ENCODE measurements at places on chromosomes 7 and 10.

DNA sequence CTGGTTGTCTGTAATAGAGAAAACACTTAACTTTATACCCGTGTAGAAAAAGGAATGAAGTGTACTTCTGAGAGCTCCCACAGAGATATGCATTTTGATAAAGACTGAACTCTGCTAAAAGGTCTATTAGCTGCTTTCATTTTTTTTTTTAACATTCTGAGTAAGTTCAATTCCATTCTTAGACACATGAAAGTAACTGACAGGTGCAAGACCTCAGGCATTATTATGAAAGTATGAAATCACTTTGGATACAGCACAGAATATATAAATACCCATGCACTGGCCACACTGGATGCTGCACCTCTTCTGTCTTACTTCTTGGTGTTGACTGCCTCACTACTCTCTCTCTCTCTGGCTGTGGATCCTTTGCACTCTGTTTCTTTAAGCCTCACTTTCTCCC, 46.2 kb downstream of the VWDE start:
- DNase-seq: no peak

DNA sequence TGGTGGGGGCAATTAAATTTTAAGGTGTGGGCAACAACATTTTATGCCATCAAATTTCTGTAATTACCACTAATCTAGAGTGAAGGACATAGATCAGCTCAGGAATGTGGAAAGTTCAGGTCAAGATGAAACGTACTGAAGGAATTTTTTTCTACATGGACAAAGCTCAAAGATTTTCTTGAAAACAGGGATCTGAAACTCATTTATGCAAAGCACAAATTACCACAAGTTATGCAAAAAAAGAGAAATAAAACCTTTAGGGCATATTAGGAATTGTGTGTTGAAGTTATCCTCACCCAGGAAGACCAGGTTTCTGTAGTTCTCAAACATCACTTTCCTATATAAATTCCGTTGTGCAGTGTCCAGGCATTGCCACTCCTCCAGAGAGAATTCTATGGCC, 18.9 kb downstream of the ZNF680 start:
- DNase-seq: no peak

GRCh38 chr7:38929460-38930171, 20.6 kb upstream of the VPS41 start:
- no peak for DNase-seq

- DNase-seq: no peak
Observed at GRCh38 chr7:28550580-28551186, 138.4 kb downstream of the CREB5 start.

DNA sequence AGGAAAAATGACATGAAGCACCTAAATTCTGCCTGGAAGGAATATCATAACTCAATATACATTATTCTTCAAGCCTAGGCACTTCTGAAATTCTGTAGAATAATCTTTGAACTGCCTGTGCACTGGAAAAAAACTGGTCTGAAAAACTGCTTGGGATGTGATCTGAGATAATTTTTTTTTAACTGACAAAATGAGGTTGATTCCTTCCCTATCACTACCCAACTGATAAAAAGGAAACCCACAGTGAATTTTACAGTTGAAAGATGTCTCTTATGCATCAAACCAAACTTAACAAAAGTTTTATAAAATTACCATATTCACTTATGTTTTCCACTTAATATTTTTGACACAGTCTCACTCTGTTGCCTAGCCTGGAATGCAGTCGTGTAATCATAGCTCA, 67.2 kb upstream of the FAM133B start:
- no peak for DNase-seq

- no peak for DNase-seq
Observed at GRCh38 chr7:74343281-74344131, 54.3 kb downstream of the CLIP2 start.

- DNase-seq: no peak
Observed at GRCh38 chr7:96322373-96322695, 436 bp upstream of the SLC25A13 start.

DNA sequence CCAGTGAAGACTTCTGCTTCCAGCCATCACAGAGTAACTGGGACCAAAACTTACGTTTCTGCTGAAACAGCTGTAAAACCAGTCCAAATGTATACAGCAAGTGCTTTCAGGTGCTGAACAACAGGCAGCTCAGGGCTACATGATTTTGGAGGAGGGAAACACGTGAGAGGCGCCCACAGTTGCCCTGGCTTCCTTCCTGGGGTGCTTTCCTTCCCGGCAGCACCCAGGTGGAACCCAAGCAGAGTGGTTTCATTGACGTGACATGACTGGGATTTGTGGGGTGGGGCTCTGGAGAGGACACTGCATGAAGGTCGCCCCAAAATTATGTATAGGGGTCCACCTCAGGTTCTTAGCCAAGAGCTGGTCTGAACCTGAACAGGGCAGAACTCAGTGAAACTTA, 34.2 kb downstream of the IL2RA start:
- no peak for DNase-seq

GRCh38 chr7:135166338-135166990, 4.0 kb downstream of the CYREN start:
- DNase-seq: no peak

DNA sequence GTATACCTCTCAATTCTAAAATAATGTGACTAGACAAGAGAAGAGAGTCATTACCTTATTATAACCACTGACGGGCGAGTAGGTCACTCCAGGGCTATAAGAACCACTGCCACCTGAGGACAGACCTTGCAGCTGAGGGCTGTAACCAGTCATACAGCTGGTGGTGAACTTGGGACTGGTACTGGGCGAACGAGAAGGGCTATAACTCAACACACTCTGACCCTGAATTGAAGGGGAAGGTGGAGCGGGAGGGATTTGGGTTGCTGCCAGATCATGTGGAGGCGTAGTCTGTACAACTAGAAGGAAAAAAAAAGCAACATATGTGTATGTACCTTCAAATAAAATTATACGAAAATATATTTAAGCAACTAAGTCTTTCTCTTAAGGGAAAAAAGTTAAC, 3.4 kb downstream of the TMEM209 start:
- DNase-seq: no peak

- no peak for DNase-seq
Observed at GRCh38 chr10:58220769-58221451, 46.8 kb downstream of the IPMK start.

DNA sequence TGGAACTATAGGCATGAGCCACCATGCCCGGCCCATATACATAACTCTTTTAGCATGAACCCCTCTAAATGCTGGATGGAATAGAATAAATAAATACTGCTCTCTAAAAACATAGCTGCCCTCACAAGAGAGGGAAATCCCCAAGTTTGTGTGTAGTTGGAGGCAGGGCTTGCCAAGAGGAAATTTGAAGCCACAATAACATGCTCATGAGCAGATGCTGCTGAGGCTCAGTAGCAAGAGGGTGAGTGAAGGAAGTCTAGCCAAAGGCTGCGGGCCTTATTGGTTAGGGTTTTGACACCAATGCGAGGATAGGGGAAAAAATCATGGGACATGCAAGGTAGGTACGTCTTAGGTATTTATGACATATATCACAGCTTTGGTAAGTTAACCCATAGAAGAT, 17.3 kb downstream of the TPK1 start:
- DNase-seq: peak; percentile 71

GRCh38 chr7:141325275-141325674, 225.9 kb upstream of the AGK start:
- DNase-seq: no peak

- DNase-seq: no peak
Observed at GRCh38 chr7:12137283-12137682, 73.8 kb upstream of the TMEM106B start.

DNA sequence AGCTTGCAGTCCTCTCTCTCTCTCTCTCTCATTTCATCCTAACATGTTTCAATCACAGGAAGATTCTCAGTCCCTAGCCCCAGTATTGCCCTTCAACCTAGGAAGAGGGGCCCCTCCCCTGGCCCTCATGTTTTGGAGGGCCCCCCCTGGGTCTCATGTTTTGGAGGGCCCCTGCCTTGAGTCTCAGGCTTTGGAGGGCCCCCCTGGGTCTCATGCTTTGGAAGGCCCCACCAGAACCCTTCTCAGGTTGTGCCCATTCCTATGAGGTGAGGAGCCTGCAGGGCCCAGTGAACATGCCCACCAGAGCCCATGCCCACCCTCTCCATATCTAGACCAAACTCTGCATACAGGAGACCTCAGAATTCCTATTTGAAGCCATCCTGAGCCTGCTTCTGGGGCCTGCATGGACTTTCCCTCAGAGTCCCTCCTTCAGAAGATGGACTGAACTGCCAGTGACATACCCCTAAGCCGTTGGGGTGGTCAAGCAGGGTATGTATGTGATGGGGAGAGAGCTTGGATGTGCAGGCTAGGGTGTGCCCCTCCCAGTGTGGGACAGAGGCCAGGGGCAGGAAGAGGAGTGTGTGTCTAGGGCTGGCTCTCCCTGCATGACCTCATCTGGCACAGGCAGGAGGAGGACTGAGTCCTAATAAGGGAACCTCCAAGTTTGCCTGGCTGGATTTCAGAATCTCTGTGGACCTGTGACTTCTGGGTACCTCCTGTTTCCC, 8.1 kb upstream of the VDAC2 start:
- no peak for DNase-seq

GRCh38 chr10:69896606-69897231, 95.0 kb downstream of the COL13A1 start:
- DNase-seq: no peak

GRCh38 chr7:32586291-32587221, 91.3 kb downstream of the AVL9 start:
- DNase-seq: no peak

DNA sequence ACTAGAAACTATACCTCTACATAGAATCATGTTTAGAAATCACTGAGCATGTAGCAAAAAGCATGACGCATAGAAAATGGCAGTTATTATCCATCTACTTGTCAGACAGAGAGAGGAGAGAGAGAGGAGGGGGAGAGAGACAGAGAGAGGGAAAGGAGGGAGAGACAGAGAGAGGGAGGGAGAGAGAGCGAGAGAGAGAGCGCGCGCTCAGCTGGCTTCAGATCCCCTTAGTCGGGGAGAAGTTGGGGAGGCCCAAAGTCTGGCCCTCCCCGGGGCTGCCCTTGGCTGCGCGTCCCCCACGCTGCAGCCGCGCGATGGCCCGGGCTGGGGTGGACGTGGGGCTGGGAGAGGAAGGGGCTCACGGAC, 37.0 kb downstream of the CNPY1 start:
- DNase-seq: no peak

DNA sequence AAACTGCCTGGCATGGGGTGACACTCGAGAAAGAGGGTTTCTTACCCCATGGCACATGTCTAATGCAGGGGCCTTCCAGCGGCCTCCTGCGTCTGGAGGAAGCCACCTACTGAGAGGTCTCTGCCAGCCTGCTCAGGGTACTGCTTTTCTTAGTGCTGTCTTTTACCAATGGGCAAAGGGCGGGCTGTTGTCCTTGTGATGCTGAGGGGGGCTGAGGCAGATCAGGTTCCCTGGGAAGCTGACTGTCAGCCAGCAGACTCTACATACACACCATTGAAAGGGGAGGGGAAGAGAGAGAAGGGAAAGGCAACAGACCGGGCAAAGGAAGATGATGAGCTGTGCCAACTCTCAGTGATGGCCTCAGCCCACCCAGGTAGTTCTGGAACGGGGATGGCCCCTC, 48.7 kb downstream of the COL13A1 start:
- DNase-seq: no peak

GRCh38 chr7:133478591-133479135, 225.8 kb downstream of the EXOC4 start:
- DNase-seq: no peak

GRCh38 chr7:47392241-47392759, 189.6 kb downstream of the TNS3 start:
- DNase-seq: no peak

DNA sequence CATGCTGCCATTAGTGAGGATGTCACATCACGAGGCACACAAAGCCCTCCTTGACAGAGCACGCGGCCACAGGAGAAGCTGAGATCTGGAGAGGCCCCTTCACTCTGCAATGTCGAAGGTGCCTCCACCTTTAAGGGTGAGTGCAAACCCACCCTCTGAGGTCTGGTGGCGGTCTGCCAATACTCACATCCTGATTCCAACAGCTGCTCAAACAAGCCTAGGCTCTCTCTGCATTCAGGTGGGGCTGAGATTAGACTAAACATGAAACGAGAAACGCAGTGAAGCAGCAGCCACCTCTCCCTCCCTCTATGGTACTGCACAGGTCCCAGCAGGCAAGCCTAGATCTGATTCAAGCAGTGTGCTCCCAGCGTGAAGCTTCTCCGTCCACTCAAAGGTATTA, 151.8 kb downstream of the TCERG1L start:
- DNase-seq: no peak

- no peak for DNase-seq
Observed at GRCh38 chr10:104026762-104027161, 58.9 kb downstream of the COL17A1 start.

DNA sequence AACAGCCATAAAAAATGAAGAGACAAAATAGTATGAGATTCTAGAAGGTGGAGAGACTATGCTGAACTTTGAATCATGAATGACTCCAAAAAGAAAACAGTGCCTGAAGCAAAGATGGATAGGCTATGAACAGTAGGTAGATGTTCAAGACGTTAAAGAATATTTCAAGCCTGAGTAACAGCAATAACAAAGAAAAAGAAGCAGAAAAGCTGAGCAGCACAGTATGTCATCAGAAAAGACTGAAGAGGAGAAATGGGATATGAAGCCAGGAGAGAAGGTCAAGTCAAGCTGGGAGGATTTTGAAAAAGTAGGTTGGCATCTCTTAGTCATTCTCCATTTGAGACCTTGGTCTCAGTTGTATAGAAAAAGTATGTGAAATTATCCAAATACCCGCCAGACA, 484.4 kb downstream of the SORCS1 start:
- no peak for DNase-seq

- no peak for DNase-seq
Observed at GRCh38 chr7:22499044-22499443, 944 bp downstream of the STEAP1B start.

DNA sequence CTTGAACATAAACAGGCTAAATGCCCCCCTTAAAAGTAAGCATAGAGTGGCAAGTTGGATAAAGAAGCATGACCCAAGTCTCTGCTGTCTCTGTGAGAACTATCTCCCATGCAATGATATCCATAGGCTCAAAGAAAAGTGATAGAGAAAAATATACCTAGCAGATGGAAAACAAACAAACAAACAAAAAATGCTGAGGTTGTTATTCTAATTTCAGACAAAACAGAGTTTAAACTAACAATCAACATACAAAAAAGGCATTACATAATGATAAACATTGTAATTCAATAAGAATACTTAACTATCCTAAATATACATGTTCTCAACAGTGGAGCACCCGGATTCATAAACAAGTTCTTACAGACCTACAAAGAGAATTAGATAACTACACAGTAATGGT, 626.2 kb upstream of the CNTNAP2 start:
- DNase-seq: no peak

DNA sequence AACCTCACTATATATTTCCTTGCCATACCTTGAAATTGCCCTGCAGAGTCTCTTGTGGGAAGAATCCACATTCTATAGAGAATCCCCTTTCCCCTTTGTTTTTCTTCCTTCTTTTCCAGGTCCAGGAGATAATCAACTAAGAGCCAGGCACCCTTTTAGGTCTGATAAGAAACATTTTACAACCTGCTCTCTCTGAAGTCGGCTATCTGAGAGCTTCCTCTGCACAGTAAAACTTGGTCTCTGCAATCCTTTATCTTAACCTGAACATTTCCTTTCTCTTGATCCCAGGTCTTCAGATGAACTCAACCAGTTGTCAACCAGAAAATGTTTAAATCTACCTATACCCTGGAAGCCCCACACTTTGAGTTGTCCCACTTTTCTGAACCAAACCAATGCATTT, 19.5 kb upstream of the PTER start:
- DNase-seq: no peak
